ENCODE measurements at places on chromosomes 11 and 22.

- no peak for DNase-seq
- H3K36me3 ChIP-seq = no peaks in the 10 kb centered on the region
- H3K27ac ChIP-seq = no peak overlapping the region
- peaks cover 3% of the 10 kb centered on the region for H3K27me3 ChIP-seq
- peaks cover 5% of the 10 kb centered on the region for H3K4me1 ChIP-seq
These were observed 18.0 kb upstream of the CHST1 start for GRCh38 chr11:45683271-45684058.

- no peaks in the 10 kb centered on the region for H3K27me3 ChIP-seq
- no peak for DNase-seq
- H3K27ac ChIP-seq = no peak overlapping the region
These were observed 15.2 kb downstream of the TSSC4 start for GRCh38 chr11:2415601-2416380.

DNA sequence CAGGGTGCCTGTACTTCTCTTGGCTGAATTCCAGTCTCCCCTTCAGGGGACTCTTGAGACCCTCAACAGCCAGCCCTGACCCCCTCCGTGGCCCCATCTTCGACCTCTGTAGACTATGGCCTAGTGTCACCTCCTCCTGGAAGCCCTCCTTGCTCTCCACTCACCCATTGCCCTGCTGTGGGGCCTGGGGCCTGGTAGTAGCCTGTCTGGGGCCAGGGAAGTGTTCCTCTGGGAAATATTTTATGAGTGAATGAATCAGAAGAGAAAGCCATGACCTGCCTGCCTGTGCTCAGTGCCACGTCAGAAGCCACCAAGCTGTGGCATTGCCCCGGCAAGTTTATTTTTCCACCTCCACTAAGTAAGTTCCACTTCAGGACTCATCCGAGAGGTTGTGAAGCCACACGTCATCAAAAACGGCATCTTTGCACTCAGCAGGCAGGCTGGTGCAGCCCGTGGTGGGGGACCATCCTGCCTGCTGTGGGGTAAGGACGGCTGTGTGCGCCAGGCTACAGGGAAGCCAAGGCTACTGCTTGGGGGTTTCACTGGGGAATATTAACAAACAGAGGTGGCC, 59.6 kb upstream of the PPARA start:
- H3K4me3 ChIP-seq = no peak overlapping the region
- no peaks in the 10 kb centered on the region for H3K27me3 ChIP-seq
- H3K27ac ChIP-seq = peak overlapping the region; percentile 35
- H3K4me1 ChIP-seq = peaks cover 4% of the 10 kb centered on the region

GRCh38 chr11:126468102-126468521, 112.6 kb downstream of the ST3GAL4 start:
- no peak overlapping the region for H3K4me3 ChIP-seq
- peaks cover 6% of the 10 kb centered on the region for H3K4me1 ChIP-seq
- DNase-seq = no peak
- H3K36me3 ChIP-seq = no peaks in the 10 kb centered on the region
- no peak overlapping the region for H3K27ac ChIP-seq
- H3K27me3 ChIP-seq = no peaks in the 10 kb centered on the region

DNA sequence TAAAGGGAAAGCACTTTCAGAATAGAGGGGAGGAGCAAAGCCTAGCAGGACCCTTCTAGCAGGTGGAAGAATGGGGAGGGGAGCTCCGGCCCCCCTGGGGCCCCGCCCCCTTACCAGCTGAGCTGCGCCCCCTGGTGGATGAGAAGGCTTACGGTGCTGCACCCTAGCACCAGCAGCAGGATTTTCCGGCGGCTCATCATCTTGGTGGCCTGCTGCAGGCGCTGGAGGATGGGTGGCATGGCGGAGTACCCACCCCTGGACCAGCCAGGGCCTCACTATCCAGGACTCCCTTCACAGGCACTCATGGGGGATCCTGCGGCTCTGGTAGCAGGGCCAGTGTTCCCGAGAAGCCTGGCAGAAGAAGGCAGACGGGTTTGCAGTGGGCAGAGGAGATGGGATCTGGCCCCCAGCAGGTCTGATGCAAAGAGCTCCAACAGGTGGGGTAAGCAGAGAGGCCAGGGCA, 3.8 kb downstream of the GAL3ST3 start:
- peaks cover 25% of the 10 kb centered on the region for H3K4me1 ChIP-seq
- peak overlapping the region; percentile 68 for H3K4me3 ChIP-seq
- no peaks in the 10 kb centered on the region for H3K36me3 ChIP-seq
- no peaks in the 10 kb centered on the region for H3K27me3 ChIP-seq
- H3K27ac ChIP-seq = no peak overlapping the region
- peak; percentile 92 for DNase-seq

- no peak overlapping the region for H3K27ac ChIP-seq
- H3K36me3 ChIP-seq = peaks cover 20% of the 10 kb centered on the region
- H3K27me3 ChIP-seq = no peaks in the 10 kb centered on the region
- no peak for DNase-seq
- H3K4me1 ChIP-seq = no peaks in the 10 kb centered on the region
These were observed 40.1 kb downstream of the OSBP start for GRCh38 chr11:59575505-59575904.

GRCh38 chr22:23782703-23783102, 4.1 kb upstream of the SMARCB1 start:
- peaks cover 20% of the 10 kb centered on the region for H3K4me1 ChIP-seq
- no peaks in the 10 kb centered on the region for H3K36me3 ChIP-seq
- no peak overlapping the region for H3K27ac ChIP-seq
- no peaks in the 10 kb centered on the region for H3K27me3 ChIP-seq
- H3K4me3 ChIP-seq = no peak overlapping the region

DNA sequence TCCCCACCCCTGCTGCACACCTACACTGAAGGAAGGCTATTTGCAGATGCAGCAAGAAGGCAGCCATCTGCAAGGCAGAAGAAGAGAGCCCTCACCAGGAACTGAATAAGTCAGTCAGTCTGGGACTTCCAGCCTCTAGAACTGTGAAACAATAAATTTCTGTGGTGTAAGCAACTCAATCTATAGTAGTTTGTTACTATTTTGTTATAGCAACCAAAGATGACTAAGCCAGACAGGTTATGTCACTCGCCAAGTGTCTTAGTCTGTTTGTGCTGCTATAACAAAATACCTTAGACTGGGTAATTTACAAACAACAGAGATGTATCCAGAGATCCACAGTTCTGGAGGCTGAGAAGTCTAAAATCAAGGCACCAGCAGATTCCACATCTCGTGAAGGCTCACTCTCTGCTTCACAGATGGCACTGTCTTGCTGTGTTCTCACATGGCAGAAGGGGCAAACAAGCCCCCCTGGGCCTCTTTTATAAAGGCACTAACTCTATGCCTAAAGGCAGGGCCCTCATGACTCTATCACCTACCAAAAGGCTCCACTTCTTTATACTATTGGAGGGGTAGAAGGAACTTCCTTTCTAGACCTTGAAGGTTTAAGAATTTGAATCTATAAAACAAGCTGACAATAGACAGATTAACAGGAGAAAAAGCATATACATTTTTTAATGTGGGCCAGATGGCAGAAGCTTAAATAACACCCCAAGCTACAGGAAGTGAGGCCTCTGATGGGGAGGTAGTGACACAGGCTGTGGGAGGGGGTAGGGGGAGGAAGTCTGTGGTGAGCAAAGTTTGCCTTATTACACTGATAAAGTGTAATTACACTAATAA, 12.3 kb downstream of the APOL6 start:
- no peak for DNase-seq
- peaks cover 2% of the 10 kb centered on the region for H3K36me3 ChIP-seq
- no peak overlapping the region for H3K4me3 ChIP-seq
- H3K27me3 ChIP-seq = peaks cover 4% of the 10 kb centered on the region
- H3K27ac ChIP-seq = no peak overlapping the region

DNA sequence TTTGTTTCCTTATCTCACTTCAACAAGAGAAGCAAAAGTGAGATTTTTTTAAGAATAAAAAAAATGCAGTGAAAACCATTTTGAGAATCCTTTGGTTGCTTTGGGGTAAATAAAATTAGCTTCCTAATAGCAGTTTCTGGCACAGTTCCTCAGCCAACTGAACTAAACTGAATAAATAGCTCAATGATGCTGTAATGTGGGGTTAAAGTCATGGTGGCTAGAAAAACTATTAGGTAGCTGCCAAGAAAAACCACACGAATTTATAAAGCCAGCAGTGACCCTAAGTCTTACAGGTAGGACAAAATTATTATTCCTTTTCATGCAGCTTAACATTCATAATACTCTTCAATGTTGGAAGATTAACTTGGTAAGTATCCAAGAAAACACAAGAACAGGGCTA, 142.4 kb downstream of the APIP start:
- no peak for DNase-seq
- no peaks in the 10 kb centered on the region for H3K27me3 ChIP-seq
- H3K27ac ChIP-seq = no peak overlapping the region
- H3K36me3 ChIP-seq = peaks cover 30% of the 10 kb centered on the region
- no peak overlapping the region for H3K4me3 ChIP-seq
- H3K4me1 ChIP-seq = no peaks in the 10 kb centered on the region

- no peaks in the 10 kb centered on the region for H3K27me3 ChIP-seq
- H3K27ac ChIP-seq = peak overlapping the region; percentile 46
- no peak for DNase-seq
- no peaks in the 10 kb centered on the region for H3K36me3 ChIP-seq
- H3K4me1 ChIP-seq = peaks cover 29% of the 10 kb centered on the region
These were observed 106.1 kb downstream of the CTTN start for GRCh38 chr11:70504246-70505020.

GRCh38 chr22:47587861-47588577, 825.6 kb downstream of the TBC1D22A start:
- no peaks in the 10 kb centered on the region for H3K36me3 ChIP-seq
- DNase-seq = no peak
- no peak overlapping the region for H3K27ac ChIP-seq
- peaks cover 2% of the 10 kb centered on the region for H3K27me3 ChIP-seq
- no peak overlapping the region for H3K4me3 ChIP-seq
- no peaks in the 10 kb centered on the region for H3K4me1 ChIP-seq

DNA sequence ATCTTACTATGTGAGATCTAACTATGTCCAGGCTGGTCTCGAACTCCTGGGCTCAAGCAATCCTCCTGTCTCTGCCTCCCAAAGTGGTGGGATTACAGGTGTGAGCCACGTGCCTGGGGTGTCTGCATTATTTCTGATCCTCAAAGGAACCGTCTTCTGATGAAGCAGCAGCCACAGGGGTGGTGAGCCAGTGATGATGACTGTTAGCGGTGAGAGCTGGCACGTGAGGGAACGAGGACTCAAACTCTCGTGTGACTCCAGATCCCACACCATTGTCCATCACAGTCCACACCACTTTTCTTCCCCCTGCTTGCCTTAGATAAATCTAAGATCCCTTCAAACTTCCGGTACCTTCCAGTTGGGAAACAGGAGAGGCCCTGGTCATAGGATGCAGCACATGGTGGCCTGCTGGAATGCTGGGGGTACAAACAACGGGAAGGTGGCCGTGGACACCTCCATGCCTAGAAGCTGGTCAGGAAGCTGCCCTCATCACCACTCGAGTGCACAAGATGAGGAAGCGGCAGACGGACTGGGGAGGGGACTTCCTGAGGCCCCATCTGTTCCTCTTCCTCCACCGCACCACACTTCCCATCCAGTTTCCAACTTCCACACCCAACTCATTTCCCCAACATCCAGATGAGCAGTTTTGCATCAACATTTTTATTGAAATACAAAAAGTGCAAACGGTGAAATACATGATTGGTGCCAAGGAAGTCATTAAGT, 23.8 kb downstream of the ARHGAP1 start:
- no peak for DNase-seq
- peaks cover 4% of the 10 kb centered on the region for H3K4me1 ChIP-seq
- no peak overlapping the region for H3K4me3 ChIP-seq
- H3K27me3 ChIP-seq = no peaks in the 10 kb centered on the region
- H3K27ac ChIP-seq = peak overlapping the region; percentile 73

DNA sequence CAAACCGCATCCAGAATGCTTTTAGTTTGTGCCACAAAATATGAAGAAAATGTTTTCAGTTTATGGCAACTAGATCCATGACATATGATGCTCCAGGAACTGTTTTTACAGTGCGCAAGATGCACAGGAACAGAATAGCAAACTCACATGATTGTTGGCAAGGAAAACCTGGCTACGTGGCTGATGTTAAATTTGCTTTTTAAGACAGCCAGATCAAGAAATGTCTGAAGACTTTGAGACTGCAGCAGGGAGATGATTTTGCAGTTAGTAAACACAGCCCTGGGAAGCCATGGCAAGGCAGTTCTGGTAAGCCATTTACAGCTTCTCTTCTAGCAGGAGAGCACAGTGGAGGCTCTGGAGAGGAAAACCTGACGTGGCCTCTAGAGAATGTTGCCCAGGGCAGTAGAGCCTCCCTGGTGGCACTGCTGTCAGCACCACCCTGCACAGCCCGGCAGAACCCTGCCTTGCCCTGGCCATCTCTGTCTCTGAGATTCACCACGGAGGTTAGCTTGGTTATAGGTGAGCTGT, 69.8 kb upstream of the TNRC6B start:
- H3K4me1 ChIP-seq = no peaks in the 10 kb centered on the region
- H3K27me3 ChIP-seq = peaks cover 2% of the 10 kb centered on the region
- H3K36me3 ChIP-seq = no peaks in the 10 kb centered on the region
- no peak overlapping the region for H3K27ac ChIP-seq
- DNase-seq = no peak
- no peak overlapping the region for H3K4me3 ChIP-seq

Data from neural crest cell (in vitro differentiated cells).